ENCODE measurements at places on chromosomes 4 and X. TPM values are rescaled to one million over a fixed set of nuclear protein-coding genes. Genes with fewer than 3 reads are reported as not detected.

FRG2 gene
- total RNA-seq = not detected

DNA sequence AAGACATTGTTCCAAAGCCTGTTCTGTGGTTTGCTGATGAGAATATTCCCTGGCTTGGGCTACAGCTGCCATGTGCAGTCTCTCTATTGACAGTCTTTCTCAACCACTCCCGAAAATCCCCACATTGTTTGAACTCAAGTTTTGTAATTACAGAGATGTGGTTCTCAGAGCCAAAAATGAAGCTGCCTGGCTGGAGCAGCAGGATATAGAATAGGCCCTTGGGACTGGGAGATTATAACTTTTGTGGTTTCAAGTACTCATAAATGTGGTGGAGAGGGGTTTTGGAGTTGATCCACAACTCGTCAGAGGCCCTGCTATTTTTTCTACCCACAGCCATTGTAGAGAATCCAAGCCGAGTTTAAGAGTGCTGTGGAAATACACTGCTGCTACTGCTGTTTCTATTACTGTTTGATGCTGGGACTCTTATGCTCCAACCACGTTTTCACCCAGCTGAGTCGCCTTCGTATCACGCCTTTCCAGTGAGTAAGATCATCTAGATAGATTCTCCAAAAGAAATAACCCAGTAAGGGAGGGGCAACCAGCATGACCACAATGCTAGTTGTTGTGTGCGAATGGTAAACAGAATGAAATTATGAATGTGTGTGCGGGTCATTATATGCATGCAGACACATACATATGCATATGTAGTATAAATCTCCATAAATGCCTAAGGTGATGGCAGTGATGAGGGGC is 57.1 kb upstream of the ATXN3L start:
- H3K27me3 ChIP-seq = no peaks in the 10 kb centered on the region
- H3K27ac ChIP-seq = peak overlapping the region; percentile 78
- no peaks in the 10 kb centered on the region for H3K36me3 ChIP-seq

- no peaks in the 10 kb centered on the region for H3K4me1 ChIP-seq
- no peak for DNase-seq
- H3K4me3 ChIP-seq = no peak overlapping the region
- H3K36me3 ChIP-seq = no peaks in the 10 kb centered on the region
- H3K27ac ChIP-seq = no peak overlapping the region
These were observed 72.0 kb downstream of the SPRY1 start for GRCh38 chr4:123468479-123469031.

- no peaks in the 10 kb centered on the region for H3K4me1 ChIP-seq
- no peak overlapping the region for H3K4me3 ChIP-seq
- peaks cover 10% of the 10 kb centered on the region for H3K36me3 ChIP-seq
These were observed 22.4 kb upstream of the ARMCX4 start for GRCh38 chrX:101462892-101463291.

DNA sequence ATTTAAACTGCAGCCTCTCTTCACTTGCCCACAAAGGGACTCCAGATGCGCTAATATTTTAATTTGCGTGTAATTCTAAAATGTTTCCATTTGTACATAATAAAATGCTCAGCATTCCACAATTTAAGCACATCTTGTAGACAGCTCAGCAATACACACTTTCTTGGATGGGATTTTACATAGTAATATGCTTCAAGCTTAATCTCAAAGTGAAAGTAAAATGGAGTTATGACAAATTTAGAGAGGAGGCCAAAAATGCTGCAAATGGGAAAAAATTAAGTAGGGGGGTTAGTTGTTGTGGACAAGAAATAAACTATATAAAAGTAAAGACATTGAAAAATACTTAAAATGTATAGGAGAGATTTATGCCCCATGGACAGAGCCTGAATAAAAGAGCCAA is 149.1 kb downstream of the FBXO8 start:
- H3K27me3 ChIP-seq = peaks cover 20% of the 10 kb centered on the region
- DNase-seq = no peak
- H3K4me3 ChIP-seq = no peak overlapping the region
- H3K27ac ChIP-seq = no peak overlapping the region

DNA sequence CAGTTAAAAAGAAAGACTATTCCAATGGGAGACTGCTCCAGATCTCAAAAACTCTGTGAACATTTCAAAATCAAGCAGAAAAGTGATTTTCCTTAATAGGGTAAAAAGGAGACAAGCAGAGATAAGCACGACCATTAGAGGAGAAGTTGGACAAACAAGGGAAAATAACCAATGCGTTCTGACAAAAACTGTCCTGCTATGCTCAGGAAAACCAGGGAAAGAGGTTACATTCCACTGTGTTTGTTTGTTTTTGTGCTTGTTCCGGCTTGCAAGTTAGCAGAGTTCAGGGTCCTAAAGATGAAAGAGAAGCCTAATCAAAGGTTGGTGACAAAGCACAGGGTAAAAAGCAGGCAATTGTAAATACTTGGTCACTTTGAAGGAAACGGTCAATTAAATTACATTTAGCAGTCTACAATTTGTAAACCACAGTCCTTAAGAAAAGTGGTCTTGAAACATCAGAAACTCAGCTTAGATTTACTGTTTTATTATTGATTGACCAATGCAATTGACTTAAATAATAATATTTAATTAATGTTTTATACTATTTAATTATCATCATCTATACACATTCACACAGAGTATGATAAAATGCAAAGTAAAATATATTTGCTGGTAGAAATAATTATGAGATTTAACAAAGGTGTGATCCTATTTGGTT is 186.2 kb upstream of the CPXCR1 start:
- no peak for DNase-seq
- H3K4me1 ChIP-seq = no peaks in the 10 kb centered on the region
- no peaks in the 10 kb centered on the region for H3K27me3 ChIP-seq

DNA sequence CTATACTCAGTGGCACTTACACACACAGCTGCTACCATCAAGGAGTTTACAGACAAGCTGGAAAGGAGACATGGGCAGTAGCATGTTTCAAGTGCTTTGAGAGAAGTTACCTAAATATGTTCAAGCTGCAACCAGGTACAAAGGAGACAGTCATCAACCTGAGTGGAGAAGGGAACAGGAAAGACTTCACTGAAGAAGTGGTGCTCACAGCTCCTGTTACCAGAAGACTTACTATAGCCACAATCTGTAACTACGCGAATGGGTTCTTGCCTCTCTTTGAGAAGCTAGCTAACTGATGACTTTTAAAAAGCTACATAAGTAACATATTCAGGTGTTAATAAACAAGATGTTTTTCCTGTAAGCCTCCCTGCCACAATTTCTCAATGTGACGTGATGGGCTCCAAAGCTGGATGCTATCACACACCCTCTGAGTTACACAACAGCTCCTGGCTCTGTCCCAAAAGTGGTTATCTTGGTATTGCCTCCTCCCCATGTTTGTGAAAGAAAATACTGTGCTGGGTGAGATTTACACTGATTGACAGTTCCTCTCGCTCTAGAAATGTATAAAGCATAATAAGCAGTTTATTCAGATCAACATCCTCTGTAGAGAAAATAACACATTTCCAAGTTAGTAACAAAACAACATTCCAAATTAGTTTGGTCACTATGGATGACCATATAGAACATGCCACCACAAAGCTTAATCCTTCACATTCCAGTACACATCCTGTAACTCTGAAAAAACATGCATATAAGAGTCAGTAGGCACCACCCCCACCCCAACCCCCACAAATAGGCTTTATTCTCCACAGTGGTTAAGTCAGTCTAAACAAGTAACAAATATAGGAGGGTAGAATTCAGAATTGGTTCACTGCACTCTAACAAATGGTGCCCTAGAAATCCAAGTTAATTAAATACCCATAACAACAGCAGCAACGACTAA is 81.8 kb downstream of the FRYL start:
- H3K36me3 ChIP-seq = no peaks in the 10 kb centered on the region
- peaks cover 32% of the 10 kb centered on the region for H3K4me1 ChIP-seq
- DNase-seq = no peak

DNA sequence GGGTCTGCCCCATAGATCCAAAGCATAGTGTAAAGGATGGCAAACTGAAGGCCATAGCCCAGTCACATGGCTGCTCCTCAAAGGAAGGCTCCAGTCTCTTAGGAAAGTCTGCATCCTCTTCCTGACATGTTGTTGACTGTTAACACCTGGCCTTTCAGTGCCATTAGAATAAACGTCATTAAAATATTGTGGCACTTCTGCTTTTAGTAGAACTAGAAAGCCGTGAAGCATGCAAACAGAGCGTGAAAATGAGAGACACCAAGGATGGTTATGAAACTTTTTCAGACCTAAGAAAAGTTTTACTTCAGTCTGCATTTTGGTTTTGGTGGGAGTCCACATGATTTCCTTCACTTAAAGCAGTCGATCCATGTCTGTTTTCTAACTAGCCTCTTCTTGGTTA is 41.1 kb upstream of the AFF2 start:
- no peak overlapping the region for H3K27ac ChIP-seq
- DNase-seq = no peak
- no peaks in the 10 kb centered on the region for H3K4me1 ChIP-seq
- H3K4me3 ChIP-seq = no peak overlapping the region
- no peaks in the 10 kb centered on the region for H3K27me3 ChIP-seq
- no peaks in the 10 kb centered on the region for H3K36me3 ChIP-seq

DNA sequence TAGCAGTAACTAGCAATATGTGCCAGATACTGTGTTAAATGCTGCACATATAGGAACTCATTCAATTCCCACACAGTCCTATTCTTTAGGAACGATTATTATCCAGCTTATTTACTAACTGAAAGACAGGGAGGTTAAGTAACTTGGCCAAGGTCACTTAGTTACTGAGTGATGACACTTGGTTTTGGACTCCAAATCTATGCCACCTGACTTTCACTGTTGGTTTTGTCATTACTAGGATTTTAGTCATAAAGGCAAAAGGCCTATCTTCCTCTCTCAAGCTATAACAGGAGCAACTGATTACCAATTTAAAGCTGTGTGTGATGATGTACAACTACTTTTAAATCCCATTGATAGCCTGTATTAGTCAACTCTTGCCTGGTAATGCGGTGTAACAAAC is 138.9 kb upstream of the STX18 start:
- H3K27ac ChIP-seq = no peak overlapping the region
- H3K27me3 ChIP-seq = peaks cover 30% of the 10 kb centered on the region
- DNase-seq = no peak
- H3K36me3 ChIP-seq = no peaks in the 10 kb centered on the region

- H3K4me1 ChIP-seq = peaks cover 21% of the 10 kb centered on the region
- H3K27ac ChIP-seq = peak overlapping the region; percentile 96
- DNase-seq = peak; percentile 85
- no peaks in the 10 kb centered on the region for H3K27me3 ChIP-seq
- H3K4me3 ChIP-seq = peak overlapping the region; percentile 93
- H3K36me3 ChIP-seq = no peaks in the 10 kb centered on the region
These were observed 724 bp downstream of the THOC2 start for GRCh38 chrX:123731987-123732669.

DNA sequence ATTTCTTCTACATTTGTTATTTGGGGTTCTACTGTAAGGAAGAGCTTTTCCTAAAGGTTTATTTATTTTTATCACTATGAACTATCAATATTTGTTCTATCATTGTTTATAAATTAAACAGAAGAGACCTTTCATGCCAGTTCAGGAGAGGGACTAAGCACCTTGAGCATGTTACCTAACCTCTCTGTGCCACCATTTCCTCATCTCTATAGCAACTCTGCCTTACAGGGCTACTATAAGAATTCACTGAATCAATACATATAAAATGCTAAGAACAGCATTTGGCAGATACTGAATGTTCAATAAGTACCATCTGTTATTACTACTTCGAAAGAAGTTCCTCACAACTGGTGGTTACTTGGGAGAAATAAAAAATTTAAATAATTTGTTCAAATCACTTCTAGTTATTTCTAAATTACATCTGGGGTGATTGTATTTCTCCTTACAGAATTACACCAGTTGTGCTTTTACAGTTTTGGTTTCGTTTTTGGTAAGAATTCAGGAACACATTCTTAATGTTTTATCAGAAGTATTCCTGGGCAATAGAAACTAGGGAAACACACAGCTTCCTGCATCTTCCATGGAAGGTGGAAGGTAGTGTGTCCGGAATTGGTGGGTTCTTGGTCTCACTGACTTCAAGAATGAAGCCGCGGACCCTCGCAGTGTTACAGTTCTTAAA is 32.9 kb downstream of the EREG start:
- no peak for DNase-seq
- peaks cover 3% of the 10 kb centered on the region for H3K27me3 ChIP-seq
- peaks cover 23% of the 10 kb centered on the region for H3K4me1 ChIP-seq
- H3K27ac ChIP-seq = peak overlapping the region; percentile 74
- no peaks in the 10 kb centered on the region for H3K36me3 ChIP-seq

DNA sequence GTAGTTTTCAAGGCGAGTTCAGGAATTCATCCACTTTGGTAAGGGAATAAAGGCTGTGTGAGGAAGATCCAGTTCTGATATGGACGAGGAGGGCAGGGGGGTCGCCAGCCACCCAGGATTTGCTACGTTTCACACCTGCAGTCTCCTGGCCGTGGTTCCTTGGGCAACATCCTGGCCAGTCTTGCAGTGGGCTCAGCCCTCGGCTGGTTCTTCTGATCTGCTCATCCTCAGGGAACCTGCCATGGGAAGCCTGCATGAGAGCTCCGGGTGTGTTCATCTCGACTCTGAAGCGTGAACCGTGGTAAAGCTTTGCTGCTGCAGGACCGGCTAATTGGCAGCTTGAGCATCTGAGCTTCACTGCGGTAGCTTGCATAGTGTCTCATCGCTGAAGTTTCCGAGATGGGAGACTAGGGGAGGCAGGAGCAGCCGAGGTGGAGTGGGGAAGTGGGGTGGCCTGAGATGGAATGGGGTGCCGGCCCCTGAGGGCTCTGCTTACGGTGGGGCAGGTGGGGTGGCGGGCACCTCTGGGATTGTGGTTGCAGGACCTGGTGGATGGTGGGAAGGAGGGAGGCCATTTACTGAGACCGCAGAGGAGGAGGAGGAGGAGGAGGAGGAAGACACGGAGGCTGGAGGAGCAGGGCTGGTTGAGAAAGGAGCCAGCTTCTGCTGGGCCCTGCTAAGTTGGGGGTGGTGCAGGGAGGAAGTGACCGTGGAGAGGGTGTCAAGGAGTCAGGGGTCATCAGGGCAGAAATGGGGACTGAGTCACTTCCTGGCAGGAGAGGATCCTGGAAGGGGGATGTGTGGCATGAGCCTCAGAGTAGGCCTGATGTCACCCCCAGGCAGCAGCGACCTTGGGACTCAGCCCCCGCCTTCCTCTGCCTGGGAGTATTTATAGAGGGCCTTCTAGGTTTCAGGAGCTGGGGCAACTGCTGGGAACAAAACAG is 213.1 kb upstream of the PSAPL1 start:
- no peaks in the 10 kb centered on the region for H3K36me3 ChIP-seq
- peaks cover 22% of the 10 kb centered on the region for H3K4me1 ChIP-seq
- H3K27me3 ChIP-seq = peaks cover 5% of the 10 kb centered on the region
- no peak overlapping the region for H3K27ac ChIP-seq
- H3K4me3 ChIP-seq = no peak overlapping the region

MAGEA1 gene
- total RNA-seq = not detected

- peaks cover 32% of the 10 kb centered on the region for H3K4me1 ChIP-seq
- no peak for DNase-seq
- H3K27ac ChIP-seq = no peak overlapping the region
These were observed 50.0 kb downstream of the TMA16 start for GRCh38 chr4:163544407-163545038.

Data from osteocyte (in vitro differentiated cells).